ENCODE measurements at places on chromosomes 6 and 20. TPM values are rescaled to one million over a fixed set of nuclear protein-coding genes. Genes with fewer than 3 reads are reported as not detected.

The C6orf15 gene
- not detected for total RNA-seq

The MATN4 gene
- 2.1 TPM for total RNA-seq

The TXLNB gene
- not detected for total RNA-seq

The DZANK1 gene
- 1.1 TPM for total RNA-seq

The ADAM33 gene
- not detected for total RNA-seq

All from activated T-helper 1 cell treated with anti-CD3 and anti-CD28 coated beads, Interleukin-12 subunit alpha, Interleukin-12 subunit beta, Interleukin-2, Interleukin-4 antibody, amounts not matched to agents 30 ng/mL and 10 ng/mL and 1 ng/mL, durations not matched to agents 14 hours and 24 hours and 36 hours (primary cell).